Adrenal gland (tissue), 19 donors: ENCODE measurements at places on chromosomes 13 and 19. TPM values are rescaled to one million over a fixed set of nuclear protein-coding genes. Genes with fewer than 3 reads are reported as not detected.

AMH gene
- total RNA-seq, result 0.36 TPM

DNA sequence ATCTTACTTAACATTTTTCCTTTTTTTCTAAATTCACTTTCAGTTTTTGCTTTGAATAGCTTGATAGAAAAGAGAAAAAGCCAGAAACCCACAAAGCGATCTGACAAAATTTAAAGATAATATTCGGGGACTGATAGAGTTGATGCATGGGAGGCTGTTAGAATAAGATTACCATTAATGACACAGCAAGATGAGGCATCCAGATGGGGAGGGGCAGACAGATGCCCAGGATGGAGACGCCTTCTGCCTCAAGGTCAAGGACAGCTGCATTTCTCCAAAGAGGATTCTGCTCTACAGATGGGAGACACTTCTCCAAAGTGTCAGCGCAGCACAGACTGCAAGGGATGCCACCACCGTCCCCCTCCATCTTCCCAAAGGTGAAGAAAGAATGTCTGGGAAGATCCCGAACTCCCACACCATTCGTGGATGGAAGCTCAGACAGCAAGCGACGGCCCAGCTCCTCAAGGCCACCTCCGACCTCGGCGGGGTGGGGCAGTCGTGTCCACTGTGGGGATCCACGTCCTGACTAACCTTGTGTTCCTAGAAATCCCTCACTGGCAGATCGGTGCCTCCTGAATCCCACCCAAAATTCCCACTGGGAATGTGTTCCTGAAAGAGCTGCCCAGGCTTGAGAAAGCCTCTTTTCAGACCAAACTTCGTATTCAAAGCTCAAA, 32.9 kb downstream of the NAXD start:
- H3K36me3 ChIP-seq, result no peaks in the 10 kb centered on the region
- no peak overlapping the region for H3K4me3 ChIP-seq
- no peak for DNase-seq

GRCh38 chr19:13707915-13708314, 56.4 kb upstream of the MRI1 start:
- H3K36me3 ChIP-seq, result no peaks in the 10 kb centered on the region
- no peak overlapping the region for H3K27ac ChIP-seq
- DNase-seq, result no peak
- H3K4me1 ChIP-seq, result no peaks in the 10 kb centered on the region
- peaks cover 10% of the 10 kb centered on the region for H3K27me3 ChIP-seq

- peaks cover 79% of the 10 kb centered on the region for H3K4me1 ChIP-seq
- DNase-seq, result peak; percentile 87
- H3K27me3 ChIP-seq, result no peaks in the 10 kb centered on the region
- peak overlapping the region; percentile 28 for H3K4me3 ChIP-seq
- H3K27ac ChIP-seq, result peak overlapping the region; percentile 58
Observed at GRCh38 chr19:1214862-1215731, 9.5 kb downstream of the STK11 start.

DNA sequence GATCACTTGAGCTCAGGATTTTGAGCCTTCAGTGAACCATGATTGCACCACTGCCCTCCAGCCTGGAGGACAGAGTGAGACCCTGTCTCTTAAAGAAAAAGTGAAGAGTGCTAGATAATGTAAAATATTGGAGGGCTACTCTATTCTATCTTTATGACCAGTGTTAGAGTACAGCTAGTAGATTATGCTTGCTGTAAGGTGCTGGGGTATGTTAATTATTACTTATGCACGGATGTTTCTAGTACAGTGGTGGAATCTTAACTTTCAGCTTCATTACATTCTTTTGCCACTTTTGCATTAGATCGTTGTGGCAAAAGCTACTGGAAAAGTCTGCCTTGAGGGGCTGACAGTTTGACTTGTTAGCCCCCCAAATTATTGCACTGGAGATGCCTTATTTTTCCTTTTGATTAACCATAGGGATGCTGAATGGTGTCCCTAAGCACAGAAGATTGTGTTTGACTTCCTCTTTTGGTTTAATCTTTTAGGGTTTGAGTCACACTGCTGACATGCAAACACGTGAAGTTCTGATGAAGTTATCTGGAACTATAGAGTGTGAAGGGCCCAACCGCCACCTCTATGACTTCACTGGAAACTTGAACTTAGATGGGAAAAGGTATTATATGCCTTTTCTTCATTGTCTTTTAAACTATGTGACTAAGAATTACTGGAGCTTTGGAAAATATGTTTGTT, 169.8 kb downstream of the ATP8A2 start:
- no peak overlapping the region for H3K27ac ChIP-seq

- DNase-seq, result peak; percentile 73
- H3K4me3 ChIP-seq, result no peak overlapping the region
- H3K27ac ChIP-seq, result peak overlapping the region; percentile 88
- H3K27me3 ChIP-seq, result no peaks in the 10 kb centered on the region
- no peaks in the 10 kb centered on the region for H3K36me3 ChIP-seq
- peaks cover 31% of the 10 kb centered on the region for H3K4me1 ChIP-seq
Observed at GRCh38 chr19:4742723-4743646, 19.3 kb upstream of the DPP9 start.

DNA sequence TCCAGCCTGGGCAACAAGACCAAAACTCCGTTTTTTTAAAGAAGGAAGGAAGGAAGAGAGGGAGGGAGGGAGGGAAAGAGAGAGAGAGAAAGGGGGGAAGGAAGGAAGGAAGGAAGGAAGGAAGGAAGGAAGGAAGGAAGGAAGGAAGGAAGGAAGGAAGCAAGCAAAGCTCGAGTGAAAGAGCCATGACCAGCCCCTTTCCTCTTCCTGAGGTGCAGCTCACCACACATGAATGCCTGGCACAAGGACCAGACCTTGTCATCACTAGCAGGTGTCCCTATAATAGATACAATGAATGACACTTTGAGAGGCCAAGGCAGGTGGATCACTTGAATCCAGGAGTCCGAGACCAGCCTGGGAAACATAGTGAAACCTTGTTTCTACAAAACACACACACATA, 31.0 kb downstream of the SPRY2 start:
- H3K36me3 ChIP-seq, result no peaks in the 10 kb centered on the region
- no peak overlapping the region for H3K27ac ChIP-seq
- no peaks in the 10 kb centered on the region for H3K27me3 ChIP-seq
- DNase-seq, result no peak
- peaks cover 13% of the 10 kb centered on the region for H3K4me1 ChIP-seq
- no peak overlapping the region for H3K4me3 ChIP-seq

- H3K27ac ChIP-seq, result no peak overlapping the region
- DNase-seq, result no peak
- H3K4me1 ChIP-seq, result no peaks in the 10 kb centered on the region
- no peaks in the 10 kb centered on the region for H3K27me3 ChIP-seq
Observed at GRCh38 chr19:3162418-3163229, 15.9 kb upstream of the S1PR4 start.

VAV1 gene
- 1.1 TPM for total RNA-seq

DNA sequence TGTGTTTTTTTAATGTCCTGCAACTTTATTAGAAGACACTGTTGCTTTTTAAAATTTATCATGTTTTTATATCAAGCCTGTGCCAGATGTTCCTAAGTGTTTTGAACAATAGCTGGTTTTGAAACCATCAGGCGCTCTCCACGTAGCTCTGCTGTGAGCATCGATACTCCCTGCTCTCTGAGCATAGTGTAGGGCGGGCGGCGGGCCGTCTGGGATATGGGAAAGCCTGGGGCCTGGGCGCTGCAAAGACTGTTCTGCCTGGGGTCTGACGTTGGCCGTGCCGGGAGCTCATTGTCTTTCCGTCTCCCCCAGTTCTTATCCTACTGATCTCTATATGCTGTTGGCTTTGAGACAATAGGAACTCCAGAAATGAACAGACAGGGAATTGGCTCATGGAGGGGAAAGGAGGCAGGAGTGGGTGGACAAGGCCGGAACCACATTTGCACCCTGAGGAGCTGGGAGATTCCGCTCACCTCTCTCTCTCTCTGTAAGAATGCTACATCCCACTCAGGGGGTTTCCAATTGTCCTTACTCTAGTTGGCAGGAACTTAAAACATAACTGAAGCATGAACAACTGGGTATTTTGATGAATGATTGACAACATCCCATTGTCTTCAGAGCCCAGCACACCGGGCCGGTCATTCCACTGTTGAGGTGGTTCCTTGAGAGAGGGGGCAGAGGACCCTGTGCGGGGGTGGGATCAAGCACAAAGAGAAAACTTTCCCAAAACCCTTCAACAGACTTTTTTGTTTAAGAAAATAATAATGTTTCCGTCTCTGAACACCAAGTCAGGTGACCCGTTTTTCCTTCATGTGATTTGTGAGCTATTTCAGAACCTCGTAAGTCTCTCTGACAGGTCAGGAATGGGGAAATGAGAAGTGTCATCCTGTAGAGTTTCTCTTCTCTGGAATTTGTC, 64.7 kb downstream of the COL4A2 start:
- DNase-seq, result no peak
- no peak overlapping the region for H3K4me3 ChIP-seq
- H3K4me1 ChIP-seq, result peaks cover 9% of the 10 kb centered on the region
- no peaks in the 10 kb centered on the region for H3K27me3 ChIP-seq

IQCN gene
- total RNA-seq, result 2.7 TPM

DNA sequence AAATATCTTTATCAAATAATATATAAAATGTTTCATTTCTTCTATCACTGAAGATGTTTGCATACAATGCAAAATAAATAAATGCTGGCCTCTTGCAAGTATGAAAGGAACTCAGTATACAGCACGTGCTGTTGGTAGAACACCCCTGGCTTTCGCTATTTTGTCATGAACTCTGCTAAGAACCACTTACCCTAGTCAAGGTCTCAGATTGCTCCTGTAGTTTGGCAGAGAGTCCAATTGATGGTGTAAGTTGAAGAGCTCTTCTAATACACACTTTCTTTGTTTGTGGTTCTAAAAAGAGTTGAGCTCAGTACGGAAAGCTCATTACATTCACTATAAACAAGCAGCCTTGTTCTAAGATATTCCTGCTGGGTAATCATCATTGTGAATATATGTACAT, 1258.9 kb downstream of the EFNB2 start:
- DNase-seq, result no peak
- H3K4me1 ChIP-seq, result no peaks in the 10 kb centered on the region
- H3K27me3 ChIP-seq, result no peaks in the 10 kb centered on the region
- no peak overlapping the region for H3K27ac ChIP-seq
- no peaks in the 10 kb centered on the region for H3K36me3 ChIP-seq

- no peaks in the 10 kb centered on the region for H3K27me3 ChIP-seq
- no peaks in the 10 kb centered on the region for H3K36me3 ChIP-seq
- DNase-seq, result no peak
- H3K4me3 ChIP-seq, result no peak overlapping the region
- H3K4me1 ChIP-seq, result no peaks in the 10 kb centered on the region
Observed at GRCh38 chr13:100836711-100837110, 162.1 kb upstream of the TMTC4 start.

GRCh38 chr13:98285317-98285716, 108.2 kb upstream of the RNF113B start:
- no peak overlapping the region for H3K27ac ChIP-seq
- no peaks in the 10 kb centered on the region for H3K4me1 ChIP-seq
- no peaks in the 10 kb centered on the region for H3K36me3 ChIP-seq

DNA sequence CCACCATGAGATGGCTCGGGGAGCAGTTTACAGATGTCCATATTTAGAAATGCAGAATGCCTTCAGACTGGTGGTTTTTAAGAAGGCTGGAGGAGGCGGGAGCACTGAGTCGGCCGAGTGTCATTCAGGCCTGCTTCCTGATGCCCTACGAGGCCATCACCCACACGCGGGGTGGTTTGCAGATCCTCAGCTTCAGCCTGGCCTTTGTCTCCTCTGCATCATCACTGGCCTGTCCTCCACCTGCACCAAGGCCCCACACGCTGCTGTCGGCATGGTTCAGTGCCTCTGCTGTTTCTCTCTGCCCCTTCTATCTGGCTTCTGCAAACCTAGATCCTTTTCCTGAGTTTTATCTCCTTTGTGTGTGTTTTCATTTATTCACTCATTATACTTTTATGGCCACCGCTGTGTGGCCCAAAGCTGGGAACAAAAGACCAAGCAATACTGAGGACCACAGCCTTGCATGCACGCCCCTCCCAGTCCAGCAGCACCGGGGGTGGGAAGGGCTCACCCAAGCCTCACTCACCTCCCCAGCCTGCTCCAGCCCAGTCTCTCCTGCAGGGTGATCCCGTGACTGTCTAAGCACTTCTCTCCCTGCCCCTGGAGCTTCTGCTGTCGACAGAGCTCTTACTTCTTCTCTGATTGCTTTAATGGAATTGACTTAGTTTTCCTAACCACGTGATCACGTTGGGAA, 240.8 kb downstream of the TEX29 start:
- H3K4me1 ChIP-seq, result no peaks in the 10 kb centered on the region
- H3K27ac ChIP-seq, result no peak overlapping the region
- peaks cover 3% of the 10 kb centered on the region for H3K27me3 ChIP-seq
- no peak for DNase-seq
- H3K4me3 ChIP-seq, result no peak overlapping the region
- no peaks in the 10 kb centered on the region for H3K36me3 ChIP-seq

DNA sequence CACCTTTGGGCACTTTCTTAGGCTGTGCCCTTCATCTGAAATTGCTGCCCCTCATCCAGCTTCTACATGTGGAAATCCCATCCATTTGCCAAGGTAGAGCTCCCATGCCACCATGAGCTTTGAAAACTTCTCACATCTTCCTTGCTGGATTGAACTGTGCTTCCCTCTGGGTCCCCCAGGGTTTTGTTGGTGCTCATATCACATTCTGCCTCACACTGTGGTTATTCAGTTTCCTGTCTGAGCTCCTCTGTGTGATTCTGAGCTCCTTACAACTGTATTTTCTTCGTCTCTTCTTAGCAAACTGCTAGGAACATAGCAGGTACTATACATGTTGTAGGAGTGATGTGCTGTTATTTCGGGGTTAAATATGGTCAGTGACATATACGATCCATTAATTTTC, 74.9 kb upstream of the KL start:
- no peaks in the 10 kb centered on the region for H3K27me3 ChIP-seq
- DNase-seq, result no peak
- H3K36me3 ChIP-seq, result no peaks in the 10 kb centered on the region
- H3K27ac ChIP-seq, result no peak overlapping the region
- no peaks in the 10 kb centered on the region for H3K4me1 ChIP-seq
- no peak overlapping the region for H3K4me3 ChIP-seq

ZNF541 gene
- 0.18 TPM for total RNA-seq

- no peak within 1 kb of the TSS for H3K27ac ChIP-seq
- H3K36me3 ChIP-seq, result no peaks in the 10 kb centered on the region
- no peak within 1 kb of the TSS for H3K4me3 ChIP-seq
- no peak for DNase-seq
- H3K27me3 ChIP-seq, result no peaks in the 10 kb centered on the region
Observed at GRCh38 chr19:41114132-41114531, at the start of gene CYP2F1. TSS of gene CYP2F1 (plus strand) at chr19:41114432. CDS start at chr19:41116189, 1,757 bp downstream.

DNA sequence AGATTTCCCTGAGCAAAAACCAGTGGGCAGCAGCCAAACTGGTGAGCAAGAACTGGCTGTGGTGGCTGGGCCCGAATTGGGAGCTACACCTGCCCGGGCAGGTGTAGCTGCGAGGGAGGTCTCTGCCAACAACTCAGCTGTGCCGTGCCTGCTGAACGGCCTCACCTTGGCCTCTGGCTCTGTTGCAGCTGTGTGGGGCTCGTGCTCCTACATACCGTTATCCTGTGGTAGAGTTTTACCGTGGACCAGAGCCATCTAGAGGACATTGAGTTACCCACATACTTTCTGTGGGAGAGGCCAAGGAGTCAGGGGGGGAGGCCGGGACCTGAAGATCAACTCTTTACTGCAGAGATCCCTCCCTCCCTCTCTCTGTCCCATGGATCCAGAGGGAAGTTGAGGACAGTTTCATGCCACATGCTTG, 113.2 kb downstream of the TM9SF2 start:
- no peak overlapping the region for H3K4me3 ChIP-seq
- no peak for DNase-seq
- H3K27ac ChIP-seq, result no peak overlapping the region
- no peaks in the 10 kb centered on the region for H3K4me1 ChIP-seq
- H3K27me3 ChIP-seq, result no peaks in the 10 kb centered on the region

- H3K4me1 ChIP-seq, result no peaks in the 10 kb centered on the region
- no peak overlapping the region for H3K27ac ChIP-seq
- no peak for DNase-seq
- H3K4me3 ChIP-seq, result no peak overlapping the region
Observed at GRCh38 chr13:74555651-74556420, 421.6 kb upstream of the KLF12 start.

ZFR2 gene
- total RNA-seq, result not detected
